ENCODE measurements at places on chromosomes 13 and 19.

DNA sequence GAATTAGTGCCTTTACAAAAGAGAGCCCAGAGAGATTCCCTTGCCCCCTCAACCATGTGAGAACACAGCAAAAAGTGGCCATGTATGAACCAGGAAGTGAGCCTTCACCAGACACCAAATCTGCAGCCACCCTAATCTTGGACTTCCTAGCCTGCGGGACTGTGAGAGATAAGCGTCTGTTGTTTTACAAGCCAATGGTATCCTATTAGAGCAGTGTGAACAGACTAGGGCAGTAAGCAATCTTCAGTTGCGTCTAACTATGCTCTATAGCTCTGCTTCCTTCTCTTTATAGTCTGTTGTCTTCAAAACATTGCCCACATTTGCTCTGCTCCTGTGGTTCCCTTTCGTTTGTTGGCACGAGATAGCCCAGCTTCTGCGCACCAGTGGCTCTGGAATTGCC is 109.5 kb upstream of the FNDC3A start:
- DNase-seq = no peak

DNA sequence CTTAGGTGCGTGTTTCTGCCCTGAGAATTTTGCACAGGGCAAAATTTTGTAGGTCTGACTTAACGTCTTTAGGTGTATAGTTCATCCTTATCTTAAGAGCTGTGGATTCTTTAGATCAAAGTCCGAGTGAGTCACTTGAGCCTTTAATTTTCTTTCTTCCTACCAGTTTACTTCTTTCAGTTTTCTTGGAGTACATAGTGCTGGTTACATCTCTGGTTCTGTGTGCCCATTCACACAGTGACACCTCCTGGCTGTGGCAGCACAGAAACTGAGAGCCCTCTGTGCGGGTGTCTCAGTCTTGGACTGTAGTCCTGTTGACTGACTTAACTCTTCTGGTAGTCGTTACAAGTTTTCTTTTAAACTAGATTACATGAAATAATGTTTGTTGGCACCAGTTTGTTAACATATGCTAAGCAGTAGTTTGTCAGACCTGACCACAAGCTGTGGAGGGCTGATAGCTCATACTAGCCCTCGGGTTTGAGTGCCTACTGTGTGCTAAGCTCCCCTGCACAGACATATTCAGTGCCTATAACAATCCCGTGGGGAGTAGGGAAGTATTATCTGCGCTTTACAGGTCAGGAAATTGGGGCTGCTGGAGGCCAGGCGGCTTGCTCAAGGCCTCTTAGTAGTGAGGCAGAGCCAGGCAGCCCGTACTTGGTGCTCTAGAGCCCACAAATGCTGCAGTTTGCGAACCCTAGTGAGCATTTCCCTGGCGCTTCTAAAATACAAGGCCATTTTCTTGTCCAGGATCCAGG is 1.6 kb downstream of the GATAD2A start:
- no peak for DNase-seq

DNA sequence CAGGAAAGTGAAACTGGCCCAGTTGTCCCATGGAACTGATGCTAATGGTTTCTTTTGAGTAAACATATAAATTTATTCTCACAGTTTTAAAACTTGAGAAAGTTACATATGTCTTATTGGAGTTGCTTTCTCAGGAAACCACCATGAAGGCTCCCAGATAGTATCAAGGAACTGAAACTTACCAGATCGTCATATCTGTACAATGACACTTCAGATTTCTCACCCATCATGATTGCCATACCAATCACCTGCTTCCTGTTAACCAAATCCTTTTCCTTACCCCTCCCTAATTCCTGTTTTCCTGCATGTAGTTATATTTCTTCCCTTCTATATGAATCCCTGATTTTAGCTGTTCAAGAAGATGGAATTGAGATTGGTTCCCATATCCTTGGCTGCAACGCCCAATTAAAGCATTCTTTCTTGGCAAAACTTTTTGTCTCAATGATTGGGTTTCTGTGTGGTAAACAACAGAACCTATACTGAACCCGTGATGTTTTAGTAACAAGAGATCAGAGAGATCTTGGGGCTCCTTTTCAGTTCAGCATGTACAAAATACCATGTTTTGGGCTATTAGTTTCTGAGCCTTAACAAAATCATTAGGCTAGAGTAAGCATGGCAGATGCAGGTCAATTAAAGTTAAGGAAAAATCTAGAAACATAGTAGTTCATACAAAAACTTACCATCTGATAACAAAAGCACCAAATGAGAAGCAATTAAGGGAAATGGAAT is 781.3 kb upstream of the MIR17HG start:
- no peak for DNase-seq

GRCh38 chr19:5985098-5985783 is 7.3 kb upstream of the RANBP3 start:
- no peak for DNase-seq

DNA sequence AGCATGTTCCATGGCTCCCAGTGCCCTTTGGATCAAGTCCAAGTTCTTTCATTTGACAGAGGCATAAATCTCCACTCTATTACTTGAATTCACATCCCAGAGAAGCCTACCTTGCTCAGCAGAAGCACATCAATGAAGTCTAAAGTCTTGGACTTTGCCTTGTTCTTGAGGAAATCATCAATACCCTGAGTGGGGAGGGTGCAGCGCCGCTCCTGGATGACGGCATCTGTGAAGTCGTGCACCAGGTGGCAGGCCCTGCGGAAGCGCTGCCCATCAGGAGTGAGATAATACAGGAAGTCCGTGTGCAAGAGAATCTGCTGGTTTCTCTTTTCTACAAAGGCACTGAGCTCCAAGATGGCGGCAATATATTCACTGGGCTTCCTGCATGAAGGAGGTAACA is 10.6 kb downstream of the CYP4F11 start:
- DNase-seq = no peak

GRCh38 chr19:21851596-21852345 is 15.8 kb upstream of the ZNF43 start:
- DNase-seq = peak; percentile 86

GRCh38 chr13:36550177-36550576 is 117.9 kb downstream of the CCNA1 start:
- DNase-seq = no peak

DNA sequence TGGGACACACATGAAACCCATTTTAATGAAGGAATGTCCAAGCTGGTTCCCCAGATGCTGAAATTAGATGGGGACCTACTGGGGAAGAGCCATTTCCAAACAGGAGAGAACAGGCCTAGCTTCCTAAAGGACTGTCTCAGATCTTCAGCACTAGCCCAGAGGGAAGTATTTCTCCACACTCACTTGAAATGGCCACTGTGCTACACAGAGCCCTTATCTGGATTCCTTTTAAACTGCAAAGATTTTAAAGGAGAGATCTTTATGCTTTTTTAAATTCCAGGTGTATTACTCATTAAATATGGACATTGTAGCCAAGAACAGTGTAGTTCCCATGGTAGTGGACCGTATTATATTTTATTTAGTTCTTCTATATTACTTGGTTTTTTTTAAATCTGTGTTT is 255.3 kb downstream of the SHISA2 start:
- DNase-seq = no peak

All from fibroblast of skin of left quadriceps (primary cell).